NCI-H1930 (cell line): ENCODE measurements at places on chromosomes 13 and 19.

GRCh38 chr19:43778651-43779050 lies 2.1 kb downstream of the KCNN4 start:
- DNase-seq = no peak

- DNase-seq = no peak
Observed at GRCh38 chr19:29620931-29621351, 14.9 kb downstream of the POP4 start.

DNA sequence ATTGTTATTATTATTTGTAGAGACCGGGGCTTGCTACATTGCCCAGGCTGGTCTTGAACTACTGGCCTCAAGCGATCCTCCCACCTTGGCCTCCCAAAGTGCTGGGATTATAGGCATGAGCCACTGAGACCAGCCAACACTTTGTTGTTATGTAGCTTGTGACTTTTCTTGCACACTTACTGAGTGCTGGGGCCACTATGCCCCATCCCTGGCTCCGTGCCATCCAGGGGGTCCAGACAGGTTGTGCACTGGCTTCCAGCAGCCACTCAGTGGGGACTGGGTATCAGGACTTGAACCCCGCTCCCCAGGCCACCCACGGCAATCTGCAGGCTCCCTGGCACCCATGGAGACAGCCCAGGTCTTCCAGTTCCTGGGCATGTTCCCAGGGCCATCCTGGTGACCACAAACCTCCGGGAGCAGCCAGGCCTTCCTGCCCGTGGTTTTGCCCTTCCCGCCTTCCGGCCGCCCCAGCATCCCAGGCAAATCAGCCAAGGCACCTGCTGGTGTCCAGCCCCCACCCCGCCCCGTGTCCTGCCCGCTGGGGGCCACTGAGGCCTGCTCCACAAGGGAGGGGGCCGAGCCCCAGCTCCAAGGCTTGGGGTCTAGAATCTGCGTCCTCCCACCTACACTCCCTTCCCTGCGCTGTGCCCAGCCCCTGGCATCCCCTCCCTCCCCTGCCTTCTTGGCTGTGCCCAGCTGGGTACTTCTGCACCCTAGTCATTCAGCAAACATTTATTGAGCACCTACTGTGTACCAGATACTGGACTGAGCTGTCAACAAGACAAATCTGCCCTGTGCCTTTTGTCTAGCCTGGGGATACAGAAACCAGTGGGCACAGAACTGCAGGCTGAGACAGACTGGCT lies 23.7 kb upstream of the SEMA6B start:
- no peak for DNase-seq

DNA sequence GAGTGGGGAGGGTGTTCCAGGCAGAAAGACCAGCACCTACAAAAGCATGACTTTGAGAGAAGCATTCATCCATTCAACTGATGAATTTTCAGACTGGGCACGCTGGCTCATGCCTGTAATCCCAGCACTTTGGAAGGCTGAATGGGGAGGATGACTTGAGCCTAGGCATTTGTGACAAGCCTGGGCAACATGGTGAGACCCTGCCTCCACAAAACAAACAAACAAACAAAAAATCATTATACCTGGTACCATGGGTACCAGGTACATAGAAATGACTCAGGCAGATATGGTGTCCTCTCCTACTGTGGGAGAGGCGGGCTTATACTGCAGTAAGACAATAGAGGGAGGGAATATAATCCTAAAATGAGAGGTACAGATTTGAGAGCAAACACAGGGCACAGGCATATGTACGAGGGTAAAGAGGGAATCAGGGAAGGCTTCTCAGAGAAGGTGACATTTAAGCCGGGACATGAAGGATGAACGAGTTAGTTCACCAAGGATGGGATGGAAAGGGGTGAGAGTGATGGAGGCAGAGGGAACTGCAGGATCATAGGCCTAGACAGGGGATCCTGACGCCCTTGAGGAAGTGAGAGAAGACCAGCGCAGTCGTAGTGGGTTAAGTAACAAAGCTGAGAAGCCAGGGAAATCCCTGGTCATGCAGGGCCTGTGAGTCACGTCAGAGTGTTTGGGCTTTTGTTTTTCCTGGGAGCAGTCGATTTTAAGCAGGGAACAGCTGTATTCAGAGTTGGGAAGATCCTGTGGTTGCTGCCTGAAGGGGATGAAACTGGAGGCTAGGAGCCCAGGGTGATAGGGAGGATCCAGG lies 2.9 kb downstream of the CYP2S1 start:
- no peak for DNase-seq

DNA sequence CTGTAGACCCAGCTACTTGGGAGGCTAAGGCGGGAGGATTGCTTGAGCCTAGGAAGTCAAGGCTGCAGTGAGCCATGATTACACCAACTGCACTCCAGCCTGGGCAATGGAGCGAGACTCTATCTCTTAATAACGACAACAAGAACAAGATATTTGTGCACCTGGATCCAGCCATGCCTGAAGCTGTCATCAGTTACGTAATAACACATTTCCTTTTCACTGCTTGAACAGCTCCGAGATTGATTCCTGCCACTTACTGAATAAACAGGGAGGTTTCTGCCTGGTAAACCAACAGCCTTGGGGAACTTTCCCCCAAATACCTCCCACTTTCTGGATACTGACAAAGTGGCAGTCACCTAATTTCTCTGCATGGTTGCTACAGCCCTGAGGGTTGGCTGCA lies 5.4 kb downstream of the KANK2 start:
- DNase-seq = no peak

DNA sequence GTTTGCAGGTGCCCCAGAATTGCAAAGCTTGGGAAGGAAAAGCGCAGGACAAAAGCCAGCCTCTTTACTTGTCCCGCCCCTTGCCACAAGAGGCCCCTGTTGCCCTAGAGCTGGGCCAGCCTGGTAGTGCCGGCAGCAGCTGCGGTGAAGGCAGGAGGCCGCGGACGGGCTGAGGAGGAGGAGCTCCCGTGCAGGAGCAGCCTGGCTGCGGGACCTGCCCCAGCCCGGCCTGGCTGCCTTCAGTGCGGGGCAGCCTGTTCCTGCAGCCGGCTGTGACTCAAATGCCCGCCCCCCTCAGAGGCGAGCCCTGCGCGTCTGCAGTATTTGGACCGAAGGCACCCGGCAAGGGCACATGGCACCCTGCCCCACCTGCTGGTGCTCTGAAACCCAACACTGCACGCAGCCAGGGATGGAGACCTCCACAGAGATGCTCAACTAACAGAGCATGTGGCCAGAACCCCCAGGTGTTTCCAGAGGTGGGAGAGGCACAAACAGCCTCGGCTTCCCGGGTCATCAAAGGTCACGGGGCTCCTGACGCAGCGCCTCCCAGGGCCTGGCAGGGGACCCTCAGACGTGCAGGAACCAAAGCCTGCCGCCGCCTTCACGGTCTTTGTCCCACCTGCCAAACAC lies 29.7 kb downstream of the NAXD start:
- DNase-seq = no peak

- no peak for DNase-seq
Observed at GRCh38 chr13:100298691-100299090, 209.8 kb downstream of the PCCA start.

DNA sequence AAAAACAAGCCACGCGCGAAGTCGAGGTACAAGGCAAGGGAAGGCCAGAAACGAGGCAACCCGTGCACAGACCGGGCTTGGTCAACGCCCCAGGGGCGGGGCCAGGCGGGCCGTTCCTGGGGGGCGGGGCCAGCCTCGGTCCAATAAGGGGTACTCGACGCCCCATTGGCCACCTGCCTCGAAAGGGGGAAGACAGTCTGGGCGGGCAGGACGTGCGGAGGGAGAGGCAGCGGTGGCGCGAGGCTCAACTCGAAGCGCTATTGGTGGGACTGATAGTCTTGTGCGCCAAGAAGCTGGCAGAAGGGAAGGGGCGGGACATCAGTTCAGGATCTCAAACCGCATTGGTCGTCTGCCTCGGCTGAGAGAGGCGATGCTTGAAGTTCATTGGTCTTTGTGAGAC lies at the start of gene LYPD4:
LYPD4 (minus strand) TSS at position 83 of the 400 bp plus-strand sequence. CDS start 5,398 bp downstream, outside the sequence.
- no peak for DNase-seq
